ENCODE measurements at places on chromosomes 7 and 10. TPM values are rescaled to one million over a fixed set of nuclear protein-coding genes. Genes with fewer than 3 reads are reported as not detected.

- no peak for DNase-seq
Observed at GRCh38 chr7:26035552-26035951, 116.4 kb upstream of the NFE2L3 start.

GRCh38 chr10:788796-789748 lies 99.6 kb upstream of the DIP2C start:
- DNase-seq: no peak

DNA sequence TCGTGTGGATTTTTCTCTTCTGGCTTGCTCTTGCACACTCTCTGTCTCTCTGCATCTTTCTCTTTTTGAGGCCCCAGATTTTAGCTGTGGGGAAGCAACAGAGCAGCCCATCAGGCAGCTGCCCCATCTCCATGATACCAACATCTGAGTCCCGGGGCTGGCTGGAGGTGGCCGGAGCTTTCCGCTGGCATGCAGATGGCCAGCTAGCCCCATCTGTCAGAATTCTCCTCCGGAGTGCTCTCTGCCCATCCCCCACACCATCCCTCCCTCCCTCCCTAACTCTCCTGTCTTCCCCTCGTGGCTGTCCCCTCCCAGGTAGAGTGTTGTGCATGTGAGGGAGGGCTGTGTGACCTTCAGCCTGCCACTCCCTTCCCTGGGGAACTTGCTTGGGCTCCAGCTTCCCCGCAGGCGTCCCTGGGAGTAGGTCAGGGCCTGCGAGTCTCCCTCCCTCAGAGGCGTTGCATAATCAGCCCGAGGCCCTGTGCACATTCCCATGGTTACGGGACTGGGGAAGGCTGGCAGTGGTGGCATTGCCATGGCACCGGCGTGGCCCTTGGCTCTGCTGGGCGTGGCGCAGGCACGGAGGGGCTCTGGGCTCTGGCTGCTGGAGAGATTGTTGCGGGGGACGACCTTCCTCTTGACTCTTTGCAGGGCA lies 24.7 kb downstream of the GHRHR start:
- no peak for DNase-seq

Gene CPN1
- not detected for total RNA-seq

Gene SAP25
- total RNA-seq: 21.4 TPM

Gene LRRTM3
- not detected for total RNA-seq
